Activated CD4-positive, alpha-beta T cell treated with anti-CD3 and anti-CD28 coated beads, Interleukin-2, Interleukin-6, amounts not matched to agents 100 ng/mL and 50 ng/mL, durations not matched to agents 16 hours and 8 hours (primary cell): ENCODE measurements at places on chromosomes 4 and X.
A peak's percentile ranks its signal among the peaks of the same experiment; 100 is the strongest.

DNA sequence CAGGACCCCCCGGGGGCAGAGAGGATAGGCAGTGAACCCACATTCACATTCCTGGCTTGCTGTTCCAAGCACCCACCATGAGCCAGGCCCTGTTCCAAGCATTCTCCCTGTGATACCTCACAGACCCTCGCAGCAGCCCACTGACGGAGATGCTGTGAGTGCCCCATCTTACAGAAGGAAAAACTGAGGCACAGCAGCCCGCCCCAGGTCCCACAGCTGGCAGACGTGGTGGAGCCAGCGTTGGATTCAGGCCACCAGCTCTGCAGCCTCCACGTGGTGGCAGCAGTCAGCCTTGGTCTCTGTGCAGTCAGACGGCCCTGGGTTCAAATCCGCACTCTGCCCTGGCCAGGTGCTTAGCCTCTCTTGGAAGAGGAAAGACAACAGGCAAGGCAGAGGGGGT is 16.8 kb downstream of the MAN2B2 start:
- no peak for DNase-seq

GRCh38 chrX:109875831-109876230 is 127.1 kb upstream of the TMEM164 start:
- no peak for DNase-seq

DNA sequence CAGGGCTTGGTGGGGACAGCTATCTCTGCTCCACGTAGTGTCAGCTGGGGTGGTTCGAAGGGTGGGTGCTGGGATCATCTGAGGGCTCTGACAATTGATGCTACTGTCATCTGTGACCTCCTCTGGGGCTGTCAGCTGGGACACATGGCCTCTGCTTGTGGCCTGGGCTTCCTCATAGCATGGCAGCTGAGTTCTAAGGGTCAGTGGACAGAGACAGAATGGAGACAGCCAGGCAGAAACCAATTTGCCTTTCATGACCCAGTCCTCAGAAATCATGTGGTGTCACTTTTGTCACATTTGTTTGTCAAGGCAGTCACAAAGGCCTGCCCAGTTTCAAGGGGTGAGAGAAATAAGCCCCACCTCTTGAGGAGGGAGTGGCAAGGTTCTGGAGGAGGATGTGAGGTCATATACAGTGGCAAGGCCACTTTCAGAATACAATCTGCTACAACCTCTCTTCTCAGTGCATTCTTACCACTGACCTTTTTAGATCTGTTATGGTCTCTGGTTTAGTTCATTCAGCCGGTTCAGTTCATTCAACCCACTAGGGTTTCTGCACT is 103.6 kb upstream of the BCOR start:
- DNase-seq: peak; percentile 33

GRCh38 chr4:113435893-113436292 is 325.6 kb downstream of the CAMK2D start:
- no peak for DNase-seq

DNA sequence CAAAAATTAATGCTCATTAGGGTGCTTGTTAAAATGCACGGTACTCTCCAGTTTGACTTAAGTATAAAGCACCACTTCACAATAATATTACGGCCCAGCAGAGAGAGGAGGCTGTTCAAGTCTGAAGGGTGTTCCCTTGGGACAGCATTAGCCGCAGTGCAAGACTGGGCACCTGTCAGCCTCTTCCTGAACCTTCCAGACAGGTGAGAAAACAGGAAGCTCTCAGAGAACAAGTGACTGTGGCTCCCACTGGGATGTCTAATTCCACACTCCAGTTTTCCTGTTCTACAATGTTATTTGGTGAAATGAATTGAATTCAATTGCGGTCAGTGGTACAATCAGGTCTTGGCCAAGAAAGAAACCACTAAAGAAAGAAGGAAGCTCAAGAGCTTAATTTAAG is 414.4 kb downstream of the SMARCA1 start:
- DNase-seq: no peak

DNA sequence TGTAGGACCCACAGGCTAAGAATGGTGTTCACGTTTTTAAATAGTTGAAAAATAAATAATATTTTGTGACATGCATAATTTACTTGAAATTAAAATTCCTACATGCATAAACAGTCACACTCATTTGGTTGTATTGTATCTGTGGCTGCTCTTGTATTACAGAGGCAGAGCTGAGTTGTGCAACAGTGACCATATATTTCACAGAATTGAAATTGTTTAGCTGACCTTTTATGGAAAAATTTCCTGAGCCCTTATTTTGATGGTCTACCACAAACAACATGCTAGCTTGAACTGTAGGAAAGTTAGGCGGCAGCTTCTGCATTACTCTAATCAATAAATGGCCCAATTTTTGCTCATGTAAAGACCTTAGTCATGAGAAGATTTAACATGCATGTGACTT is 633.4 kb upstream of the AADAT start:
- no peak for DNase-seq

DNA sequence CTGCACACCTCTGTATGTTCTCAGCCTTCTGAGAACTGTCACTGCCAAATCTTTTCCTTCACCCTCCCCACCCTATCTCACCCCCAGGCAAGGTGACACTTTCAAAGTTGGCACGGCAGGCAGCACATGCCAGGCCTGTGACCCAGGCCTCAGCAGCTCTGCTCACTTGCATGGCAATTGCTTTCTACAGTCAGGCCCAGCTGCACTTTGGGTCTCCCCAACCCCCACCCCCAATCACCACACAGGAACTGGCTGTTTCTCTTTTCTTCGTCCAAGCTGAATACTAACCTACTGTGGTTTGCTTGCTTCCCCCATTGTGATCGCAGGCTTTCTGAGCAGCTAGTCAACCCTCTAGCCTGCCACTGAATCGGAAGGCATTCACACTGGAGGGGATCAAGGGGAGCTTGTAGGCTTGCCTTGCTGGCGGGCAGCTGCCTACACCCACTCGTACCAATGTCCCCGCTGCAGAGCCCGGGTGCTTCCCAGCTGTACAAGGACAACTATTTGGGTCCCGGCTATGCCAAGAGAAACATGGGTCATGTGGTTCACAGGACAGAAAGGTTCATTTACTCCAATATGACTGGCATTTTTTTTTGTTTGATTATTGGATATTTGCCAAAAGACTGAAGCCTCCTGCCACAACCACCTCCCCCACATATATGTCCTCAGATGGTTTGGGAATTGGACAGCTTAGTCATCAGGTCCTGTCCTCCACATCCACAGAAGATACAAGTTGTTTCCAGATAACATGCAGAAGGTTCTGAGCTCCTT is 28.1 kb downstream of the SLC25A43 start:
- DNase-seq: no peak

DNA sequence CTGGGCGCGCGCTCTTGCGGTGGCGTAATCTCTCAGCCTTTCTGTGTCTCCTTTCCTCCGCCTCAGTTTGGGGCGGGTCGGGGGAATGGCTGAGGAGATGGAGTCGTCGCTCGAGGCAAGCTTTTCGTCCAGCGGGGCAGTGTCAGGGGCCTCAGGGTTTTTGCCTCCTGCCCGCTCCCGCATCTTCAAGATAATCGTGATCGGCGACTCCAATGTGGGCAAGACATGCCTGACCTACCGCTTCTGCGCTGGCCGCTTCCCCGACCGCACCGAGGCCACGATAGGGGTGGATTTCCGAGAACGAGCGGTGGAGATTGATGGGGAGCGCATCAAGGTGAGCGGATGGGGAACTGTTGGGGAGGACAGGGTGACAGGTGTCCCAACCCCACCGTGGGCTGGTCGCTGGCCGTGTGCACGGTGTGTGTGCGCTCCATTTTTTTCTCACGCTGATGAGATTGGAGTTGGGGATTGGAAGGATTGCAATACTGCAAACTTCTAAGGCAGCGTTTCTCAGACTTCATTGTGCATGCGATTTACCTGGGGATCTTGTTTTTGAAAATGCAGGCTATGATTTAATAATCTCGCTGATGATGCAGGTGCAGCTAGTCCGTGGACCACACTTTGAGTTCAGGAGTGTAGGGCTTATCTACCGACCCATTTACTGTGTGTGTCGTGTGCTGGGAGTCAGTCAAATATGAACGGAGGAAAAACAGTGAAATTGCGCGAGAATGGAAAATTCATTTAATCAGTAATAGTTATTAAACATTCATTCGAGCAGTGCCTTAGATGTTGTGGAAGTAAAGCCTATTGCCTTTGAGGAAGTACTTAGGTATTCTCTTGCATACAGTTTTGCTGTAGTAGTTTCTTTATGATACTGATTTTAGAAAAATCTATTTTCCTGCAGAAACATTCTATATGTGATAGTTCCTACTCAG is at the start of gene RAB33B:
RAB33B (plus strand) TSS at position 11 of the 935 bp plus-strand sequence; CDS start at position 86, 75 bp downstream.
- DNase-seq: no peak

GRCh38 chr4:20305976-20306375 is 54.3 kb downstream of the SLIT2 start:
- DNase-seq: no peak

DNA sequence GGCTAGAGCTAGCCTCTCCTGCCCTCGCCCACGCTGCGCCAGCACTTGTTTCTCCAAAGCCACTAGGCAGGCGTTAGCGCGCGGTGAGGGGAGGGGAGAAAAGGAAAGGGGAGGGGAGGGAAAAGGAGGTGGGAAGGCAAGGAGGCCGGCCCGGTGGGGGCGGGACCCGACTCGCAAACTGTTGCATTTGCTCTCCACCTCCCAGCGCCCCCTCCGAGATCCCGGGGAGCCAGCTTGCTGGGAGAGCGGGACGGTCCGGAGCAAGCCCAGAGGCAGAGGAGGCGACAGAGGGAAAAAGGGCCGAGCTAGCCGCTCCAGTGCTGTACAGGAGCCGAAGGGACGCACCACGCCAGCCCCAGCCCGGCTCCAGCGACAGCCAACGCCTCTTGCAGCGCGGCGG is at the start of gene AR:
AR (plus strand) TSS at position 204 of the 400 bp plus-strand sequence. CDS start 1,126 bp downstream, outside the sequence.
- DNase-seq: no peak

- DNase-seq: peak; percentile 62
Observed at GRCh38 chrX:119067023-119067739, 5.6 kb upstream of the CT47C1 start.

GRCh38 chrX:143934542-143934941 is 50.7 kb downstream of the UBE2NL start:
- no peak for DNase-seq

- no peak for DNase-seq
Observed at GRCh38 chr4:68324519-68325262, 25.2 kb downstream of the YTHDC1 start.

DNA sequence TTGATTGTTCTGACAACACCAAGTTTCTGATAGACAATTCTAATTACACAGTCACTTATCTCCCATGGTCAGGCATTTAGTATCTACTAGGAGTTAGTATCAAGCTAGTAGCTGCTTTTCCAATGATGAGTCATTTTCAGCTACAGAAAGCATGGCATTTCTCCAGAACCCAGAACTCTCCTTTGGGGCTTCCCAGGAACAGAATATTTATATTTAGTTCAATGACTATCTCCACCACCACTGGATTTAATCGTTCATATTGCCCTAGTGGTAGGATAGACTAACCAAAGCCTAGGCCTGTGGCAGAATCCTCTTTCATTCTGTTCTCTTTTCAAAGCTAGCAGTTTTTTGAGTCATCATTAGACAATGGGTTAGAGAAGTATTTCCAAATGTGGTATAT is 569.4 kb downstream of the GABRG1 start:
- DNase-seq: no peak

DNA sequence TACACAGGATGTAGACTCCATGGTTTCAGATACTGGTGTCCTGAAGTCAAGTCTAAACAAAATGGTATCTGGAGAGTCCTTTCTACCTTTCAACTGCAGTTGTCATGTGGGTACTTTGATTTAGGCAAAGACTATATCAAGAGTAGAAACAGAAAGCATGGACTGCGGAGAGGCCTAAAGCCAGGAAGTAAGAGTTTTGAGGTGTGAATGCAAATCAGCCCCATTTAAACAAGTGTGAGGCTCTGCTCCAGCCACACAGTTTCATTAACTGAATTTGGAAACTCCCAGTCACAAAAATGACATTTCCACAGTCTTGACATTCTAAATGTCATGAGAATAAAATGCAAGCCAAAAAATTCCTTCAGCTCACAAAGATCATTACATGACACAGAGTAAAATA is 87.2 kb upstream of the MCF2 start:
- DNase-seq: peak; percentile 26
